ENCODE measurements at places on chromosomes 5 and 9. TPM values are rescaled to one million over a fixed set of nuclear protein-coding genes. Genes with fewer than 3 reads are reported as not detected.
A peak's percentile ranks its signal among the peaks of the same experiment; 100 is the strongest.

DNA sequence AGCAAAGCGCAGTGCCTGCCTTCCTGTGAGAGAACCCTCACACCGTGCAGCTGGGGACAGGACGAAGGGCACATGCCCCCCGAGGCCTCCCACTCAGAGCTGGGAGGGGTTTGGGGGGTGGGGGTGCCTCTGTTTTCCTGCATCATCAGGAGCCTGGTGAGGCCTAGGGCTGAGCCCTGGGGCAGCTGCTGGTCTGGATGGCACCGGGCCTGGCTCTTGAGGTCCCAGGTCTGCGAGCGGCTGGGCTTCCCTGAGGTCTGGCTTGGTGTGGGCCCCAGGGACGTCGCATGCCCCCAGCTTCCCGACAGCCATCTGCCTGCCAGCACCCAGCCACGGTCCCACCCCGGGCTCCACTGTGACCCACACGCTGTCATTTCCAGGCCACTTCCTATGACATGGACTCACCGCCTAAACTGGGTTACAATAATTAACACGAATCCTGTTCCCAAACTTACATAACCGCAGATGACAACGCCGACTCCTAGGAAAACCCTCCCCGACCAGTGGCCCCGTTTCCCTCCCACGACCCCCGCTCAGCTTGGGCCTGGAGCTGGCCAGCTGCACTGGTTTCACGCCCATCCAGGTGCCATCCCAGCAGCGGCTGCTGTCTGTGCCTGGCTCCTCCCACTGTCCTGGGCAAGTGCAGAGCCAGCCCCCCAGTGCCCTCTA is 8.7 kb downstream of the NACC2 start:
- H3K27ac ChIP-seq, result no peak overlapping the region
- H3K27me3 ChIP-seq, result no peaks in the 10 kb centered on the region
- H3K36me3 ChIP-seq, result no peaks in the 10 kb centered on the region
- peak; percentile 52 for DNase-seq

GRCh38 chr5:180271221-180271620 is 20.7 kb downstream of the MAPK9 start:
- no peaks in the 10 kb centered on the region for H3K4me1 ChIP-seq
- H3K4me3 ChIP-seq, result no peak overlapping the region
- H3K27me3 ChIP-seq, result no peaks in the 10 kb centered on the region
- H3K36me3 ChIP-seq, result no peaks in the 10 kb centered on the region
- DNase-seq, result no peak
- H3K27ac ChIP-seq, result no peak overlapping the region

DNA sequence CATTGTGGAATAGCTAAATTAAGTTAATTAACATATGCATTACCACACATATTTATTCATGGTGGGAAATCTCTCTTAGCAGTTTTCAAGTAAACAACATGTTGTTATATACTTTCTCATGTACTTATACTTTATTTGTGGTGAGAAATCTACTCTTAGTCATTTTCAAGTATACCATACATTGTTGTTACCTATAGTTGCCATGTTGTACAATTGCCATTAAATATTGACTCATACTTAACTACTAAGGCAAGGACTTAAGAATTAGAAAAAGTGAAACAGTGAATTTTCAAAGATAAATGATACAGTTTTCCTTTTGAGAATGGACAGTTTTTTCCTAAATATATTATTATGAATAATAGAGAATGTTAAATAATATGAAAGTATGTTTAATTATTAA is 27.7 kb downstream of the UGCG start:
- H3K36me3 ChIP-seq, result no peaks in the 10 kb centered on the region
- no peak overlapping the region for H3K27ac ChIP-seq
- H3K27me3 ChIP-seq, result no peaks in the 10 kb centered on the region
- H3K4me3 ChIP-seq, result no peak overlapping the region
- no peaks in the 10 kb centered on the region for H3K4me1 ChIP-seq
- no peak for DNase-seq

DNA sequence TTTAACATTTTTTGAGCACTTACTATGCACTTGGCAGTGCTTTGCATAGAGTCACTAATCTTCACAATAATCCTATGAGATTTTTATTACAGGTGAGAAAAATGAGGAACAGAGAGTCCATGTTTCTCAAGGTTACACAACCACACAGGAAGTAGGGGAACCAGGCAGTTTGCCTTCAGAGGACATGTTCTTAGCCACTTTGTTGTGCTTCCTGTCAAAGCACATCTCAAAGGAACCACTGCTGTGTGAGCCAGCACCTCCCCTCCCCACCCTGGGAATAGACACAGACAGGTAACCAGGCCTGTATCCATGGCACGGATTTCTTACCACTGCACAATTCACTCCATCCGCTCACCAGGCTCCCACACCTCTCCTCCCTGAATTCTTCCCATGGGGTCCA is 6.3 kb upstream of the DNAJB5 start:
- no peaks in the 10 kb centered on the region for H3K4me1 ChIP-seq
- no peak for DNase-seq
- H3K27ac ChIP-seq, result no peak overlapping the region
- H3K27me3 ChIP-seq, result no peaks in the 10 kb centered on the region

- peak overlapping the region; percentile 67 for H3K27ac ChIP-seq
- no peaks in the 10 kb centered on the region for H3K4me1 ChIP-seq
- H3K27me3 ChIP-seq, result no peaks in the 10 kb centered on the region
- DNase-seq, result peak; percentile 73
Measured at GRCh38 chr9:136409557-136410455, 608 bp downstream of the ENTR1 start.

DNA sequence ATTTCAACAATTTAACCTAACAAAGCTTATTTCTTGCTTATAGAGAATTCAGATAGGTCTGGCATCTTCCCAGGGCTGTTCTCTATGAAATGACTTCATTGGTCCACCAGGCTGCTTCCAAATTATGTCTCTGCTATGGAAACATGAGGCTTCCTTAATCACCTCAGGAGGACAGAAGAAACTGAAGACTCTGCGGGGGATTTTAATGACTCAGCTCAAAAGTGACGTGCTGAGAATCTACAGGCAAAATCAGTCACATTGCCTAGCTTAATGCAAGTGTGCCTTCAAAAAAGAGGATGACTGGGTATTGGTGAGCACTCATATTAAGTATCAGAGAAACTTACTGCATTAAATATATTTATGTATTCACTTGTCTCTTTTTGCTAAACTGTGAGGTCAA is 315.5 kb upstream of the RGMB start:
- no peaks in the 10 kb centered on the region for H3K4me1 ChIP-seq
- H3K27ac ChIP-seq, result no peak overlapping the region
- no peaks in the 10 kb centered on the region for H3K36me3 ChIP-seq
- H3K27me3 ChIP-seq, result no peaks in the 10 kb centered on the region

DNA sequence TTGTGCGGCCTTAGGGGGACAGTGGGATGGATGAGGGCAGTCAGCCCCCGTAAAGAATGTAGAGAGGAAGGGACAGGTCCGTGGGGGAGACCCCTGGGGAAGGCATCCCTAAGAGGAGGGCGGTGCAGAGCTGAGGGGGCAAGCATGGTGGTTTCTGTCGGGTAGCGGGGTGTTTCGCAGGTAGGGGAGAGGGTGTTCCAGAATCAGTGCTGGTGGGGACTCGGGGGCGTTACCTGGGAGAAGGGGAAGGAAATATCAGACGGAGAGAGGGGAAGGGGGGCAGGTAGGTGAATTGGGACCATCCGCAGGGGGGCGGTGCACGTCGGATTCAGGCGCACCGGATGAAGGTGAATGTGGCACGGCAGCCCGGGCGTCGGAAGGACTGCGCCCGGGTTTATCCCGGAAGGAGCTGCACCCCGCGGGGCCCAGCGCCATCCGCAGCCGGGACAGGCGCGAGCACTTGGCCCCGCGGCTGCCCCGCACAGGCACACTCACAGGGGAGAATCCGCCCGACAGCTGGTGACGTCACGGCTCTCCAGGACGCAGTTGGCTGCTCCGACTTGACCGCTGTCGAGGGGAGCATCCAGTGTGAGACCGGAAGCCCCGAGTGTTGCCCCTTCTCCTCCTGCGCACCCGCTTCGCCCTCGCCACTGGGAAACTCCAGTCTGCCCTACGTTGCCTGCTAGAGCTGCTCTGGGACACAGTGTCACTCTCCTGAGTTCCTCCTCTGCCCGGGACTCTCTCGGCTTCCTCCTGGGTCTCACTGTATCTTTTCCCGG is 1.3 kb downstream of the CD72 start:
- no peaks in the 10 kb centered on the region for H3K27me3 ChIP-seq
- no peak overlapping the region for H3K27ac ChIP-seq
- H3K4me3 ChIP-seq, result peak overlapping the region; percentile 30
- peak; percentile 73 for DNase-seq
- no peaks in the 10 kb centered on the region for H3K4me1 ChIP-seq

DNA sequence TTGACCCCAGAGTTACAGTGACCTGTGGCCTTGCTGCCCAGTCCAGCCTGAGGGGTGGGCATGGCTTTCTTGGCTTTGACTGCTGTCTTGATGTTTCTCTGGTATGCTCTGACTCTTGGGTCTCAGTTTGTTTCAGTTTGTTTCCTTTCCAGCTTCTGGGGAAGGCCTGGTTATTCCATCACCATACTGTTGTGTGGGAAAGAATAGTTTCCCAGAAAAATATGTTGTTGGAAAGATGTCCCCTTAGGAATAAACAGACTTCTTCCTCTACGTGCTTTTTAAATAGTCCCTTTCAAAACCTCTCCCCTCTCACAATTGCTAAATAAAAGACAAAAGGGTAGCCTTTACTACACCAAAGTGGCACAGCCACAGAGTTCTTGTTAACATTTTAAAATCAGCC is 49.5 kb downstream of the EGFLAM start:
- no peaks in the 10 kb centered on the region for H3K4me1 ChIP-seq
- no peaks in the 10 kb centered on the region for H3K36me3 ChIP-seq
- no peaks in the 10 kb centered on the region for H3K27me3 ChIP-seq
- H3K4me3 ChIP-seq, result no peak overlapping the region
- no peak for DNase-seq

DNA sequence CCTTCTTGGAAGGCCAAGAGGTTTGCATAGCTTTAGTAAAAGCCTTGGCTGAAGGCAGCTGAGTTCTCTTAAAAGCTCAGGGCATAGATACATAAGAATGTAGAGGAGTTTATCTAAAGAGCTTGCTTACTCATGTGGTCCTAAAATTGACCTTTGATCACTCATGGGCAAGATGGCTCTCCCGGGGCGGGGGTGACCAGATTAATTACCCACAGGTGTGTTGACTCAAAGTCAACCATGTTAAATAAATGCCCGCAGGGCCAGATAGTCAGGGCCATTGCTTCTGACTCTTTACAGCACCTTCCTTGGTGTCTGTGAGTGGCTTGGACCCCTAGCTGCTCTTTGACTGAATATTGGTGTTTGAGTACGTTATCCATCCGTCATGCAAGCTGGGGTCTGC is 33.1 kb upstream of the GHR start:
- H3K4me3 ChIP-seq, result no peak overlapping the region
- H3K4me1 ChIP-seq, result no peaks in the 10 kb centered on the region
- no peak for DNase-seq
- H3K27me3 ChIP-seq, result no peaks in the 10 kb centered on the region
- no peak overlapping the region for H3K27ac ChIP-seq

GRCh38 chr5:159324986-159325385 is 5.3 kb downstream of the IL12B start:
- no peak overlapping the region for H3K27ac ChIP-seq
- no peaks in the 10 kb centered on the region for H3K4me1 ChIP-seq
- H3K36me3 ChIP-seq, result no peaks in the 10 kb centered on the region
- no peaks in the 10 kb centered on the region for H3K27me3 ChIP-seq
- no peak overlapping the region for H3K4me3 ChIP-seq
- no peak for DNase-seq

- H3K4me3 ChIP-seq, result peak within 1 kb of the TSS; percentile 76
- no peaks in the 10 kb centered on the region for H3K4me1 ChIP-seq
- H3K27me3 ChIP-seq, result no peaks in the 10 kb centered on the region
- peak within 1 kb of the TSS; percentile 89 for H3K27ac ChIP-seq
- peak; percentile 76 for DNase-seq
Measured at GRCh38 chr5:115601701-115602590, at the start of gene TICAM2. TSS of gene TICAM2 (minus strand) at chr5:115602479. CDS start at chr5:115581256, 21,223 bp downstream.

DNA sequence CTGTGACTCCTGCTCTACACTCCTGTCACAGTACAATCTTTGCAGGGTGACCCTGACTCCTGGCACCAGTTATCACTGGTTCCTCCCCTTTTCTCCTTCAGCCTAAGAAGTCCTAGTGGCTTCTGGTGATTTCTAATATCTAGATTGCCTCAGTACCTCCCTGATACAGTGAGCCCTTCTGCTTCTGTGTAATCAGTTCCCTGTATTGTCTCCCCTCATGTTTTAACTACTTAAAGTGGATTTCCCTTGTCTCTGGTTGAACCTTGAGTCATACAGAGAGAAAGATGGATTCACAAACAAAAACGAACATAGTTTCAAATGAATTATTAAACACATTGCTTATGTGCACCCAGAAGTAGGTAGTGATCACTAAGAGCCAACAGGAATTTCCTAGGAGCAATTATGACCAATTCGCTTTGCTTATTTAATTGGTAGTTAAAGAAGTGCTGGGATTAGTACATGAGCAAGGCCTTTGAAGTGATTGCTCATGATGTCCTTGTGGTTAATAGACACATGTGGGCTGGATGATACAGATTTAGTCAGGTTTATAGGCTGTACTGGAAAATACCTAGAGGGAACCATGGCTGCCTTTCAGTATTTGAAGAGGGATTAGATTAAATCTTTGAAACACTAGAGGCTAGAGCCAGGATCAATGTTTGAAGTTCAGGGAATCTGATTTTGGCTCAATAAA is 145.8 kb upstream of the MEF2C start:
- no peak overlapping the region for H3K4me3 ChIP-seq
- DNase-seq, result no peak
- H3K27me3 ChIP-seq, result no peaks in the 10 kb centered on the region
- H3K36me3 ChIP-seq, result no peaks in the 10 kb centered on the region

DNA sequence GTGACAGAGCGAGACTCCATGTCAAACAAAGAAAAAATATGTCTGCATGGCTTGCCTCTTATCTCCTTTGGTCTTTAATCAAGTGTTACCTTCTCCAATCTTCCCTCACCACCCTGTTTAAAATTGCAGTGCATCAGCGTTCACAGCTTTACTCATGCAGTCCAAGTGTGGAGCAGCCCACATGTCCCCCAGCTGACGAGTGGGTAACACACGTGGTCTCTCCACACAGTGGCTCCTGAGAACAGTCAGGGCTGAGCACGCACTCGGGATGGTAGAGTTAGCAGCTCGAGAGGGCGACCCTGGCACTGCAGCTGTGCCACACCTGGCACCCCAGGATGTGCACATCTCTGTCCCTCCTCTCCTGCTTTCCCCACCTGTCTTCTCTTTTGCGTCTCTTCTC is 25.9 kb upstream of the CFAP157 start:
- no peak overlapping the region for H3K27ac ChIP-seq
- no peaks in the 10 kb centered on the region for H3K27me3 ChIP-seq
- no peaks in the 10 kb centered on the region for H3K4me1 ChIP-seq
- no peak overlapping the region for H3K4me3 ChIP-seq

The CD180 gene
- total RNA-seq, result 1.7 TPM

The COX7C gene
- total RNA-seq, result 311 TPM

The LHX2 gene
- total RNA-seq, result 0.64 TPM

The FAM221B gene
- total RNA-seq, result not detected

The FAM169A gene
- 1.2 TPM for total RNA-seq

The ARSI gene
- total RNA-seq, result 0.51 TPM

The KCNIP1 gene
- total RNA-seq, result not detected

The HRH2 gene
- total RNA-seq, result 0.90 TPM

The SPDL1 gene
- 6.2 TPM for total RNA-seq

The TMEM250 gene
- total RNA-seq, result 29.7 TPM

The SH3RF2 gene
- 10.3 TPM for total RNA-seq

The KIF20A gene
- total RNA-seq, result 0.56 TPM

The CDC25C gene
- total RNA-seq, result 0.24 TPM

The GLRX gene
- 102 TPM for total RNA-seq
